ENCODE measurements at places on chromosomes 5 and 9. TPM values are rescaled to one million over a fixed set of nuclear protein-coding genes. Genes with fewer than 3 reads are reported as not detected.

DNA sequence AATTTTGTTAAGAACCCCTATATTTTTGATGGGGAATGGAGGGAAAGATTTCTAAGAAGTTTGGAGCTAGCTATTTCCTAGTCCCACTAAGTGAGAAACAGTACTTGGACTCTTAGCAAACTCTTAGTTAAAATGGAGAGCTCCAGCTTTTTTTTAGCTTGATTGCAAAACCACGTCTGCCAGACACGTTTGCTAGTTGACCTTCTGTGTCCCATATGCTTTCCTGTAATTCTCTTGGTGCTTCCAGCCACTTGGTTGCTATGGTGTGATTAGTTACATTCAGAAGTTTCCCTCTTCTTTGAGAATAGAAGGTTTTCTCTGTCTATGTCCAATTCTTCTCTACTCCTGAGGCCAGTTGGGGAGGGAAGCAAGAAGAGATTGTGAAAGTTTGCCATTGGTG lies 417.0 kb upstream of the TLE4 start:
- DNase-seq: no peak
- H3K27ac ChIP-seq: no peak overlapping the region
- no peaks in the 10 kb centered on the region for H3K4me1 ChIP-seq

- peaks cover 3% of the 10 kb centered on the region for H3K36me3 ChIP-seq
- no peaks in the 10 kb centered on the region for H3K27me3 ChIP-seq
- no peak overlapping the region for H3K27ac ChIP-seq
- no peak for DNase-seq
- no peaks in the 10 kb centered on the region for H3K4me1 ChIP-seq
Measured at GRCh38 chr9:6869081-6869948, 111.5 kb downstream of the KDM4C start.

DNA sequence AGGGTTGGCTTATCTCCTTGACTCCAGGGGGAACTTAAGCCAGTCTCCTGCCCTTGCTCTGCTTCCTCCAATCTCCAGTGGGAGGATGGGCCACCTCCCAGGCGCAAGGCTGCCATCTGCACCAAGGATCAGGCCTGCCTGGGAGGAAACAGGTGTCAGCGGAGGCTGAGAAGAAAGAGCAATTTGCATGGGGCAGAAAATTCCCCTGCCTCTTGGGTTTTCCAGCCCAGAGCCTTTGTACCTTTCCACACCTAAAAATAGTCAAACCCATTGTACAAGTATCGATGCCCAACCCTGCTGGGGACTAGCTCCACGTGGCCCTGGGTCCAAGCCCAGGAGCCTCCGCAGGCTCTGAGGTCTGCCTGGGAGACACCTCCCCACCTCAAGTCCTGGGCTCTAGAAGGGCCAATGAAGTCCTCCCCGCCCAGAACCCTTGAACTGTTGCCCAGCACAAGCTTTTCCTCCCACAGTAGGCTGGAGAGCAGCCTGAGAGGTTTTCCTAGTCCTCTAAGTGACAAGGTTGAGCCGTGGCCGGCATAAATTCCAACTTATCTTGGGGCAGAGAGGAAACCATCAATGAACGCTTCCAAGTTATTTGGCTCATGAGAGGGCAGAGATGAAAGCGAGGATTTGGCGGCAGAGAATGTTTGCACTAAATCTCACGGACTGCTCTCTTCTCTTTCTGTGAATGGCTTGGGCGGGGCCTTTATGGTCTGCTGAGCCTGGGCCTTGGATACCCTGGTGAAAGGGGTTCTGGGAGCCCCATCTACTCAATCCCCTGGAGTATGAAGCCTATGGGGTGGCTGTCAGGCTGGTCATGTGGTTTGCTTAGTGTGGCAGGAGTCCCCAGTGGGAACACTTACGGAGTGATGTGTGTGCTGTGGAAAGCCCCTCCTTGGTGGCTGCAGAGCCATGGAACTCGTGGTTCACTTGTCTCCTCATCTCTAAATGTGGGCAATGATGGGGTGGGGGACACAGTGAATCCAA lies 15.6 kb downstream of the JADE2 start:
- peaks cover 57% of the 10 kb centered on the region for H3K36me3 ChIP-seq
- no peak overlapping the region for H3K27ac ChIP-seq
- H3K4me1 ChIP-seq: peaks cover 35% of the 10 kb centered on the region
- no peaks in the 10 kb centered on the region for H3K27me3 ChIP-seq
- no peak for DNase-seq

The CCL28 gene
- total RNA-seq: 2.2 TPM

DNA sequence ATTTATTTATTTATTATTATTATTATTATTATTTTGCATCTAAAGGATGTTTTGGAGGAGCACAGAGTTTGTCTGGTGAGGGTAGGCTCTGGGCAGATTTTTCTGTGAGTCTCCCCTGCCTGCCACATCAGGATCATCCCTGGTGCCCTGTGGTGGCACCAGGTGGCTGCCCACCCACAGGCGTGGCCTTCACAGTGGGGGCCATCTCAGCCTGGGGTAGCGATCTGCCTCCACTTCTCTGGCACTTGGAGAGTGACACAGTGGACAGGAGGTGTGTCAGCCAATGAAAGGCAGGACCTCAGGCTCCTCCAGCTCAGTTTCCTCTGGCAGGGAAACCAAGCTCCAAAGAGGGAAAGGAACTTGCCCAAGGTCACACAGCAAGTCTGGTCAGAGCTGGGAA lies 30.0 kb downstream of the SLC6A7 start:
- no peaks in the 10 kb centered on the region for H3K36me3 ChIP-seq
- no peaks in the 10 kb centered on the region for H3K4me1 ChIP-seq
- H3K27ac ChIP-seq: no peak overlapping the region
- no peak for DNase-seq
- no peaks in the 10 kb centered on the region for H3K27me3 ChIP-seq

- no peaks in the 10 kb centered on the region for H3K36me3 ChIP-seq
- H3K4me1 ChIP-seq: no peaks in the 10 kb centered on the region
- H3K4me3 ChIP-seq: no peak overlapping the region
Measured at GRCh38 chr5:155046591-155046990, 33.0 kb downstream of the KIF4B start.

- peaks cover 4% of the 10 kb centered on the region for H3K27me3 ChIP-seq
- peak overlapping the region; percentile 95 for H3K27ac ChIP-seq
- peak overlapping the region; percentile 70 for H3K4me3 ChIP-seq
- peaks cover 14% of the 10 kb centered on the region for H3K36me3 ChIP-seq
- H3K4me1 ChIP-seq: peaks cover 77% of the 10 kb centered on the region
Measured at GRCh38 chr9:136847088-136847825, 2.0 kb upstream of the PHPT1 start.

DNA sequence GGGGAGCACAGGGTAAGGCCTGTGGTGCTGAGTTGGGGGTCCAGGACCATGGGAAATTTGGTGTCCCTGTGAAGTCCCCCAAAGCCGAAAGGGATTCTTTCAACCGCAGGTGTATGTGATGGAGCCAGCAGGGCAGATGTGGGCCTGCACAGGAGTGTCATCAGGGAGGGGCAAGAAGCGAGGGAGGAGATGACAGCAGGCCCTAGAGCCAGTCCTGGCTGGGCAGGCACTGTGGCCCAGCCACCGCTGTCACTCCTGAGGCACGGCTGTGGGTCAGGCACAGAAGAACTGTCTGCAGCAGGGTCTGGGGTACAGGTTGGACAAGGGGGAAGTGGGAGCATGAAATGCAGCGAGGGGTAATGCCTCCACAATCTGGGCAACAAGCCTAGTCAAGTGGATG lies 4.8 kb downstream of the HK3 start:
- DNase-seq: no peak
- H3K4me1 ChIP-seq: no peaks in the 10 kb centered on the region
- H3K36me3 ChIP-seq: no peaks in the 10 kb centered on the region
- no peaks in the 10 kb centered on the region for H3K27me3 ChIP-seq

DNA sequence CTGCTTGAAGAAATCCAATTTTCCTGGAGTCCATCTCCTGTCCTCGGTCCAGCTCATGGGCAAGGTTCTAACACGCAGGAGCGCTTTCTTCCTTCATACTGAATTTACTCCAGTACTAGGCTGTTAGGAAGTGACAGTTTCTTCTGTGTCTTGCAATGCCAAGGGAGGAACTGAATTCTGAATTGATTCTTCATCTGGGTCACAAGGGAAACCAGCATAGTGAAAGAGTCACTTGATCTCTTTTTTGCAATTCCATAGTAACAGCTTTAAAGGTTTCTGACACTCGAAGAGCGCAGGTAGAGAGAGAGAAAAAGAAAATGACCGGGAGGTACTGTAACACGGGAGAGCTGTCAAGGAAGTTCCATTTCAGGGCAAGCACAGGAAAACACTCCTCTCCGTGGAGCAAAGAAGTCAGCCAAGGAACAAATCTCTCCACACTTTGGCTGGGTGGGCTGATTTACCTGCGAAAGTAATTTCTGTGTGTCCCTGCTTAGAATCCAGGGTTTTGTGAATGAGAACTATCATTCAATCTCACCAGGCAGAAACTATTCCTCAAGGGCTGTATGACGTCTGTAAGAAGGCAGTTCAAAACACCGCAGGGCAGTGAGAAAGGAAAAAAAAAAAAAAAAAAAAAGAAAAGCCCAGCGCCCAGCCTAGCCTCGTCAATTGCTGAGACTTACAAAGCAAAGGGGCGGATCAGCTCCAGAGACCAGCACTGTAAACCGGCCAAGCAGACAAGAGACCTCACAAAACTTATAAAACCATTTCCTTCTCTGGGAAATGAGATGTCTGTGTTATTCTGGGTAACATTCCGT lies 617.8 kb downstream of the PDE4D start:
- H3K27ac ChIP-seq: peak overlapping the region; percentile 89
- no peaks in the 10 kb centered on the region for H3K36me3 ChIP-seq
- H3K4me1 ChIP-seq: peaks cover 27% of the 10 kb centered on the region
- no peak for DNase-seq
- H3K27me3 ChIP-seq: no peaks in the 10 kb centered on the region
- peak overlapping the region; percentile 59 for H3K4me3 ChIP-seq

Data from esophagus muscularis mucosa (tissue), 4 donors.